ENCODE measurements at places on chromosomes 11 and 22.

- no peak for DNase-seq
Measured at GRCh38 chr11:119367661-119368120, 13.8 kb downstream of the USP2 start.

GRCh38 chr11:13334034-13334786 lies 56.6 kb downstream of the BMAL1 start:
- no peak for DNase-seq

- DNase-seq, result no peak
Measured at GRCh38 chr11:94751218-94751609, 16.9 kb upstream of the AMOTL1 start.

GRCh38 chr11:115780646-115781362 lies 276.6 kb upstream of the CADM1 start:
- no peak for DNase-seq

- DNase-seq, result no peak
Measured at GRCh38 chr11:62621027-62621566, 689 bp downstream of the B3GAT3 start.

DNA sequence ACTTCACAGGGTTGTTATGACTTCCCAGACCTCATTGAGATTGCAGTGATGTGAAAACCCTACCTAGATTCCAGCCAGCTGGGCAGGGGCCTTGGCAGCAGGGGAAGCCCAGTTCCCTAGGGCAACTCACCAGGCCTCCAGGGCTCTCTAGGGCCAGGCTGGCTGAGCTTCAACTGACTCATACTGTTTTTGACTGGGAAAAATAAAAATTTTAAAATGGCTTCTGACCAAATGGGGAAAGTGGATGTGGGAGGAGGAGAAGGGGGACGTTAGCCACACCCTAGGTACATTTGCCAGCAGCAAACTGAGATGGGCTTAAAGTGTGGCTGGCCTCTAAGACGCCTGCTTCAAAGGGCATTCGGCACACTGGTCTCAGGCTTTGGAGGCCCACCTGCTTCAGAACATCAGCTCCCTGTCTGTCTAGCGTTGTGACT lies 39.0 kb downstream of the BMAL1 start:
- no peak for DNase-seq

DNA sequence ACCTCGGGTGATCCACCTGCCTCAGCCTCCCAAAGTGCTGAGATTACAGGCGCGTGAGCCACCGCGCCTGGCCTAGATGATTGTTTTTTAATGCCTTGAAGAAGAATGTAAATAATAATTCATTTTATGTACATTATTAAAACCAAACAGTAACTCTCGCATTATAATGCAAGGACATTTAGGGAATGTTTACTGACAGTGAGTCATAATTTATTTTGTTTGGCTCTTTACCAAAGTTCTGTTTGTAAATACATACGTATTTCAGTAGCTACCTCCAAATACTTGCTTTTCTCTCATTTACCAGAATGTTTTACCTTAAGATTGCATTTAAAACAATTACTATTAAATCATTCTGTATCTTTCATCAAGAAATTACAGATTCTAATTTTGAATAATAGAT lies 3.0 kb downstream of the RAB39A start:
- DNase-seq, result no peak

DNA sequence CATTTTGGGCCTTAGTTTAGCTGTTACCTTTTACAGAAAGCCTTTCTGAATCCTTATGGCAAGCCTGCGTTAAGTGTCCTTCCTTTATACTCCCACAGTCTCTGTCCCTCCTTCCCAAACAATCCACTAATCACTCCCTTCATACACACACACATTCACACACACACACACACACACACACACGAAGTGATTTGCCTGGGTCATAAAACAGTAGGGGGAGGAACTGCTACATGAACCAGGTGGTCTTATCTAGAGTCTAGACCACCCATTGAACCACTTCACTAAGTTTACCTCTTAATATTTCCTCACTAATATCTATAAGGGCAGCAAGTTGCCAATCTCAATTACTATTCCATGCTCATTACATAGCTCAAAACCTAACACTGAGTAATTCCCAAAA lies 196.7 kb upstream of the GUCY1A2 start:
- no peak for DNase-seq

GRCh38 chr11:44625759-44626523 lies 60.5 kb downstream of the CD82 start:
- DNase-seq, result no peak

- no peak for DNase-seq
Measured at GRCh38 chr11:126676536-126676935, 321.1 kb downstream of the ST3GAL4 start.

DNA sequence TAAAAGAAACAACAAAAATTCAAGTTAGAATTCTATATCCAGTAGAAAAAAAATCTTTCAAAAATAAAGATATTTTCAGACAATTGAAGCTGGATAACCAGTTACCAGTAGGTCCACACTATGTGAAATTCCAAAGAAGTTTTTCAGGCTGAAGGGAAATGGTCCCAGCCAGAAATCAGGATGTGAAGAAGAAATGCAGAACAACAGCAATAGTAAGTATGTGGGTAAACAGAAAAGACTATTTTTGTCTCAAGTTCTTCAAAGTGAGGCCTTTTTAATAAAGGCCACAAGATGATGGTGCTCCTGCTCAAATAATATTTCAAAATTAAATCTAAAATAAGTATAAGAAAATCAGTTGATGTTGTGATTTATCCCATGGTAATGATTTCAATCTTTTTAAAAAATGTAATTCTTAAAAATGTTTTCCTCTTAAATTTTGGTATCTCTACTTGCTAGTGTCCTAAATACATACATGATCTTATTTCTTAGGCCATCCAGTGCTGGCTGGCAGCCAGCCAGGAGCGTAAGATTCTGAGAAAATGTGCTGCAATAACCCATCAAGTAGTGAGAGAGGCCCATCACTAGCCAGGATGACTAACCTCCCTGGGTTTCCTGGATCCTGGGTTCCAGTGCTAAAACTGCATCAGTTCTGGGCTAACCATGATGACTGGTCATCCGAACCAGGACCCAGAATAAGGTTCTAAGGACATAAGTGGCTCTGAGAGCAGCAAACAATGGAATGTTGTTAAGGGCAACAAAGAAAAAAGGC lies 15.6 kb upstream of the UCP3 start:
- DNase-seq, result no peak

DNA sequence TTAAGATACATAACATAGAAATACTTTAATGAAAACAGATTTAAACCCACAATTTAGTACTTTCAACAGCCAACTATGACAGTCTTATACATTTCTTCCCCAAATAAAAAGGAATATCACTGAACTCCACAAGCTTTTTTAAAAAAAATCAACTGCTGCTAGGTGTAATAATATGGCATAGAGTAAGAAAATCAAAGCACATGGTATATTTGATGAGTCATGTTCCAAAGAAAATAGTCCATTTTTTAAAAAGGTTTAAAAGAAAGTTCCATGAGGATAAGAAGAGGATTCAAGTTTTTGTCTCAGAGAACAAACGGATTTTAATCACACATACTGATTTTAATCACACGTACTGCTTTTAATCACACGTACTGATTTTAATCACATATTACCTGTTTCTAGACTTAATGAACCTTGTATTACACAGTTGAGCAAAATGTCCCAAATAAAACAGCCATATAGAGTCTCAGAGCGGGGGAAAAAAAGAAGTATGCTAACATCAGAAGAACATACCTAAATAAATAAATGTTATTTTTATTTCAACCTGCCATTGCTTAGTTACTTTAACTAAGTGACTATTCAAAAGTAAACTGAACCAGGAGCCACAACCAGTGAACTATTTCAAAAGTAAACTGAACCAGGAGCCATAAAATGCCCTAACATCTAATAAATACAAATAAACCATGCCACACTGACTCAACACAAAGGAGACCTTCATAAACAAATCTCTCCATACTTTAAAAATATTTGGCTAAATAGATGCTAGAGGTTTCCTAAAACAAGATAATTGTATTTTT lies 198.4 kb downstream of the SBF2 start:
- DNase-seq, result no peak

DNA sequence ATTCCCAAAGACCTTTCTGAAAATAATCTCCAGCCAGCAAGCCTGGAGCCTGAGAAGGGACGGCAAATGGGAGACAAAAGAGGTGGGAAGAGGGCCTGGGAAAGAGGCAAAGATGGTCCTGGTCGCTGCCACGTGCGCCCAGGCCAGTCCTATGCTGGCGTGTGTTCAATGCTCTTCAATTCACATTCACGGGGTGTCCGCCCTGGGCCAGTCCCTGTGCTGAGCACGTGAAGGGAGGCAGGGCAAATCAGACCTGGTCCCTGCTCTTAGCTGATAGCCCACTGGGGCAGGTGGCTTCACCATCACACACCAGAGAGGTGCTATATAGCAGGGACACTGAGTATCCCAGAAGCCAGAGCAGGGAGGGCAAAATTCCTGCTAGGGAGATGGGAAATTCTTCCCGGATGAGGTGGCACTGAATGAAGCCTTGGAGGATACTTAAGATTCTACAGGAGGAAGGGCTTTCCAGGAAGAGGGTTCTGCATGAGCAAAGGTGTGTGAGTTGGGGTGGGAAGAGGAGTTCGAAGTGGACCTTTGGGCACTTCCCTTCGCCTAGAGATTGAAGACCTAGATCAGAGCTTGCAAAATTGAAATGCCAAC lies 148.2 kb downstream of the CHST1 start:
- DNase-seq, result peak; percentile 22

- DNase-seq, result no peak
Measured at GRCh38 chr11:33785609-33786008, 11.3 kb upstream of the FBXO3 start.

DNA sequence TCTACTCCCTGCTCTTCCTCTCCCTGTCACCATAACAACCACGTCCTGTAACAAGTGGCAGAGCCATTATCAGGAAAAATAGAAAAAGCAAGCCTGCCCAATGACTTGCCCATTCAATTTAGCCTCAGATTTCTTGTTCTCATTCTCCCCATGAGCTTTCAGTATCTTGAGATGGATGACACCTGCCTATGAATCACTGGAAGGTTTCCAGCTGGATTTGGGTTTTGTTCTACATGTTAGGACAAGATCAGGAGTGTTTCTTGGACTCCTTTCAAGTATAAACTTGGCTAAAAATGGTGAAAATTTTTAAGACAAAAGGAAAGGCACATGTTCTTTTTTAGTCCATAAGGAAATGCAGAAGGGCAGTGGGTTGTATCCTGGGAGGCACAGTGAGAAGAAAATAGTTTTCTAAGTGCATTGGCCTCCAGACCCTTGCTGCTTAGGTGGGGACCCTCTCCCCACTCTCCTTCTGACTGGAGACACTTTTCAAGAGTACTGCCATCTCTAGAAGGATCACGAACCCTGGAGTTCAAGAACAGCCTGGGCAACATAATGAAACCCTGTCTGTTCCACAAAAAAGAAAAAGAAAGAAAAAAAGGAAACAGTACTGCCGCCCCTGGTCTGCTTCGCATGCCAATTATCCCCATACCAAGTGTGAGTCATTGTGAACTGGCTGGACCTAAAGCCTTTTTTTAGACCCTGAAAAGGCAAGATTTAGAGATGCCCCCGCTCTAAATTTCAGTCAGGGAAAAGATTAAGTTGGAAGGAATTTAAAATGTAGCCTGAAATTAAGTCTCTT lies 51.0 kb downstream of the MTNR1B start:
- DNase-seq, result peak; percentile 22

DNA sequence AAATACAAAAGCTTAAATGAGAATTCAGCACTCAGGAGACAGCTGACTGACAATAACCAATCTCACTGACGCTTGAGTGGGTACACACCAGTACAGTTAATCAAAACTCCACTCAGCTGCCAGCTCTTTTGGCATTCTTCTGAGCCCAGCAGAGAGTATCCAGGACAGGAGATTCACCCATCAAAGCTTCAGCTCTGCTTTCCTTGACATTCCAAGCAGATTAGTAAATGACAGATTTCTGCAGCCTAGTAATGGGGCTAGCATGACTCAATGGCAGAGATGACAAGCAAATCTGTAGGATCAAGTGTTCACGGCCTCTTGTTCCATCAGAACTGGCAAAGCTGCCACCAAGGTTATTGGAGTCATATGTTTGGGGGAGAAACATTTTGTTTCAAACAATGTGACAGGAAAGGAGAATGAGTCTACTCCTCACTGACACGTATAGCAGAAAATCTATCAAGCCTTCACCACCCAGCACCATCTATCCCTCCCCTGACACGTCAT lies 420.0 kb downstream of the DYNC2H1 start:
- no peak for DNase-seq

DNA sequence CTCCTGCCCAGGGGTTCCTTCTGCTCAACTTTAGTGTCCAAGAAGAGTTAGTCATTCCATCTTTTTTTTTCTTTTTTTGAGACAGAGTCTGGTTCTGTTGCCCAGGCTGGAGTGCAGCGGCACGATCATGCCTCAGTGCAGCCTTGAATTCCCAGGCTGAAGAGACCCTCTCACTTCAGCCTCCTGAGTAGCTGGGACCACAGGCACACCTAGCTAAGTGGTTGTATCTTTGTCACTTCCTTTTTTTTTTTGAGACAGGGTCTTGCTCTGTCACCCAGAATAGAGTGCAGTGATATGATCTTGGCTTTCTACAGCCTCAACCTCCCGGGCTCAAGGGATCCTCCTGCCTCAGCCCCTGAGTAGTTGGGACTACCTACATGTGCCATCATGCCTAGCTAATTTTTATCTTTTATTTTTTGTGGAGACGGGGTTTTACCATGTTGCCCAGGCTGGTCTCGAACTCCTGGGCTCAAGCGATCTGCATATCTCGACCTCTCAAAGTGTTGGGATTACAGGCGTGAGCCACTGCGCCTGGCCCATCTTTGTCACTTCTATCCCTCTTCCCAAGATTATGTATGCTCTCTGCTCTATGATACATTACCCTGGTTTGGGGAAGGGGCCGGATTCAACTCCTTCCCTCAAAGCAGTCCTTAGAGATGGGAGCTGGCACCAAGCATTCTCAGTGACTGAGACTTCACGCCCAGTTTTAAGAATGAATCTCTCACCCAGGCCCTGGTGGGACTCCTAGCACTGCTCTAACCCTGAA lies 10.0 kb downstream of the SSH3 start:
- DNase-seq, result no peak

DNA sequence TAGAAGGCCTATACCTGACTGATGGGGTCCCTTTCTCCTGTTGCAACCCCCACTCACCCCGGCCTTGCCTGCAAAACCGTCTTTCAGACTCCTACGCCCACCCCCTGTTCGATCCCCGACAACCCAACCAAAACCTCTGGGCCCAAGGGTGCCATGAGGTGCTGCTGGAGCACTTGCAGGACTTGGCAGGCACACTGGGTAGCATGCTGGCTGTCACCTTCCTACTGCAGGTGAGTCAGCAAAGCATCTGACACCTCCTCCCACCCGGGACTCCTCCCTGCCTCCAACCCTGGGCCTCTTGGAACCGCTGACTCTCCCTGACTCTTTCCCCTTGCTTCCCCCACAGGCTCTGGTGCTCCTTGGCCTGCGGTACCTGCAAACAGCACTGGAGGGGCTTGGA lies 1.2 kb downstream of the ROM1 start:
- DNase-seq, result no peak
